Activated T-helper 1 cell treated with anti-CD3 and anti-CD28 coated beads, Interleukin-12 subunit alpha, Interleukin-12 subunit beta, Interleukin-2, Interleukin-4 antibody, amounts not matched to agents 30 ng/mL and 10 ng/mL and 1 ng/mL, durations not matched to agents 14 hours and 24 hours and 36 hours (primary cell): ENCODE measurements at places on chromosomes 7 and 10.
A peak's percentile ranks its signal among the peaks of the same experiment; 100 is the strongest.

- DNase-seq: no peak
These were observed 25.5 kb upstream of the RBM33 start for GRCh38 chr7:155618708-155619633.

GRCh38 chr10:37952043-37952755 lies 24.2 kb downstream of the ZNF25 start:
- DNase-seq: no peak

DNA sequence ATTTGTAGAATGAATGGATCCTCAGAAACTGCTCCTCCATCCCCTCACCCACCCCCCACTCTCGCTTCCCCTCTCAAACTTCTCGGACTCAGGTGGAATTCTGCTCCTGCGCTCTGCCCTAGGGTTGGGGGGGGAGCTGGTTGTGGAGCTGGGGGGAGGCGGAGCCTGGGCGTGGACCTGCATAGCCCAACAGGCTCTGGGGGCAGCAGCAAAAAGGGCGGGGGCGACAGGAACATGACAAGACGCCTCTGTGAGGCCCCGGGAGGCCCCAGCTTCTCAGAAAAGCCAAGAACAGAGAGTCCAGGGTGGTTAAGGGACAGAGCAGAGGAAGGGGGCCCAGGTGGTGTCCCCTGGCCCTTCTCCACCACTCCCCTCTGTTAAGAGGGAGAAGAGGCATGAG lies 3.5 kb downstream of the TSC22D4 start:
- no peak for DNase-seq

DNA sequence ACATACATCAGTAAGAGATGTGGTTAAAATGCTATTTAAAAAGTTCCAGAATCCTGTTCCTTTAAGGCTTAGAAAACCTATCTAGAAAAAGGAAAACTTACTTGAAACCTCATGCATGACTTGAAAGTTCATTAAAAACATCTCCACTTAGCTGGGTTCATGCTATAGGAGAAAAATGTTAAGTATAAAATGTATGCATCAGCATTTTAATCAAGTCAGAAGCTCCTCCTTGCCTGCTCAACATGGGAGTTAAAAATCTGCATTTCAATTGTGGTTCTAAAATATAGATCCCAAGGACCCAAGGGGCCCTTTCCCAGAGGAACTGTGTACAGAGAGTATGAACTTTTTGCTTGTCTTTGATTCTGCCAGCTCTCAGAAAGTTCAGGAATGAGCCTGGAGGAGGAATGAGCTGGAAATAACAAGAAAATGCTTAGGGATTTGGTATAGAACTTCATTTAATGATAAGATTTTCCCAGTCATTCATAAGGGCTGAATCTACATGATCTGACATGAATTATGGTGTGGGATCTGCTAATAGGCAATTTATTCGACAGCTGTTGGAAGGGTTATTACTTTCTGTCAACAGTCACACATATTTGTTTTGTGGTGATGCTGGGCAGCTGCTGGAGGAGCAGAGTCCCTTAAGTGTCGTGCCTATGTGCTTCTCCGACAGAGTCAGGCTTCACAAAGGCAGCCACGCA lies 85.6 kb upstream of the MTPN start:
- no peak for DNase-seq

DNA sequence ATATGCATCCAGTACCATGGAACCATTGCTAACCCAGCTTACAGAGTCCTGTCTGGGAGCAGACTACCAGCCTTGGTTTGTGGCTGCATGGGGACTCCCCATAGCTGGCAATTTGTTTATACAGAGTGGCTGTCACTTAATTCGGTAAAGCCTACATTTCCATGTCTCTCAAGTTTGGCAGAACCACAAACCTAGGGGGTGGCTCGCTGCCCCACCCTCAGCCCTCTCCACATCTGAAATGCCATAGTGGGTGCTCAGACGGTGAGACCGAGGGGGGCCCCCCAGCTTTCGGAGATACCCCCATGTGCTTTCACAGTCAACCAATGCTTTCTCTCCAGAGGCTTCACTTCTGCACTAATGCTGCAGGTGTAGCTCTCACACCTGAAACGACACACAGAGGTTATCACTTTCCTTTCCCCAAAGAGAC lies 75.5 kb upstream of the KAT6B start:
- DNase-seq: no peak

DNA sequence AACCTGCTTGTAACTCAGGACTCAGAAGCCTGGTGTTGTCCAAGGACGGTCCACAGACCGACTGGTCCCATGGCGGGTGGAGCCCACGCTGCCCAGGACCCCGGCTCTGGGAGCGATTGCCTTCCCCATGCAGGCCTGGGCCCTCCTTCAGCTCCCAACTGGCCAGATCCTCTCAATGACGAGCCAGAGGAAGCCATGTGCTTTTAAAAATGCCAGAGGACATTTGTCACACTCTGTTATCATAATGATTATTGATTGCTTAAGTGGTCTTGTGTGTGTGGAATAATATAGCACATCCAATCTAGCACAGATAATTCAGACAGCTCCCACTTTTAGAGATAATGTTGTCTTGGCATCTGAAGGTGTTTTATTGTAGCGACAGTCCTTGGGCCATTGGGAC lies 22.6 kb upstream of the OGDHL start:
- no peak for DNase-seq

GRCh38 chr7:134936893-134937510 lies 49.3 kb upstream of the AGBL3 start:
- DNase-seq: no peak

DNA sequence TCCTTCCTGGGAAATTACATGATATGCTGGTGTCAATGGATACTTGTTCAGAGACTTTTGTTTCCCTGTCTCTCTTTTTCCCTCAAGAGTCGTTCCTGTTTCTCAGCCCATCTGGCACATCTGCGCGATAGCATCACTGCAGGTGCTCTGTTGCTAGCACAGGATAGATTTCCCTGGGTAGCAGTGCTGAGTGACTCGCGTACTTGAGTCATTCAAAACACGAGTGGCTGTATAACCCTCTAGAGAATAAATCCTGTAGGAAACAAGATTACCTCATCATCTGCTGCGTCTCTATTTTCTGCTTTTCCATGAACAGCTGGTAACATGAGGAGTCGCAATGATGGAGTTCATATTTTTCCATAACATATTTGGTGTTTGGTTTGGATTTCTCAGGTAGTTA lies 452.0 kb upstream of the FZD8 start:
- no peak for DNase-seq

GRCh38 chr10:131681122-131681521 lies 219.7 kb upstream of the PPP2R2D start:
- DNase-seq: no peak

DNA sequence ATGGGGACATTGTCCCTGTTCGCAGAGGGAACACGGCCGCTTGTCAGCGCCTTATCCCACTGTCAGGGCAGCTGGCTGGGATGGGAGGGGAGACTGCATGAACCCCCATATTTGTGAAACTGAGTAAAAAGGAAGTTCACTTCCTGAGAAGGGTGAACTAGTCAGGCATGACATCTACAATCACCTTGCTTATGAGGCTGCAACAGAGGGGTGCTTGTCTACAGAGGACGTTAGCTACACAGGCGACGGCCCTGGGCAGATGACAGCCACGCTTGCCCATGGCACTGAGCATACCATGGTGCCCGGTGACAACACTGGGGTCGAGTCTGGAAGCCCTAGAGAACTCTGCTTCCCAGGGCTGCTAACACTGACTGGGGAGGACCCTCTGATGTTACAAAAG lies 46.0 kb upstream of the KDM7A start:
- DNase-seq: no peak

DNA sequence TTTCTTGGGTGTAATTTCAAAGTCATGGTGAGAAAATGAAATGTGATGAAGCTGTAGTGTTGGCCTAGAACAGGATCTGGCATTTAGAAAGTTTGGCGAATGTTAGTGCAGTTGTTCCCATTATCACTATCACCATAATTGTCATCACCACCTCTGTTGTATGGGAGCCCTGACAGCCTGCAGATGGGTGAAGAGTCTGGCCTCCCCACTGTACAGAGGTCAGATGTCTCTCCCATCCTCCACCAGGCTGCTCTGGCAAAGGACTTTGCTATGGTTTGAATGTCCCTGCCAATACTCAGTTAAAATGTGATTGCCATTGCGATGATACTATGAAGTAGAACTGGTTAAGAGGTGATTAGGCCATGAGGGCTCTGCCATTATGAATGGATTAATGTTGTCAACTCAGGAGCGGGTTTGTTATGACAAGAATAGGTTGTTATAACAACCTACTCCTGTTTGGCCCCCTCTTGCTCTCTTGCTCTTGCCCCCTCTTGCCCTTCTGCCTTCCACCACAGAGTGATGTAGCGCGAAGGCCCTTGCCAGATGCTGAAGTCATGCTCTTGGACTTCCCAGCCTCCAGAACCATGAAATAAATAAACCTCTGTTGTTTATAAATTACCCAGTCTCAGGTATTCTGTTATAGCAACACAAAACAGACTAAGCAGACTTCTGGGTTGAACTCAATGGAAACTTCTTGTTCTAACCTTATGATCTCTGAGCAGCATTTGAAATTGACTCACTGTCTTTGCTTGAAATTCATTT lies 90.0 kb downstream of the GRK5 start:
- no peak for DNase-seq

DNA sequence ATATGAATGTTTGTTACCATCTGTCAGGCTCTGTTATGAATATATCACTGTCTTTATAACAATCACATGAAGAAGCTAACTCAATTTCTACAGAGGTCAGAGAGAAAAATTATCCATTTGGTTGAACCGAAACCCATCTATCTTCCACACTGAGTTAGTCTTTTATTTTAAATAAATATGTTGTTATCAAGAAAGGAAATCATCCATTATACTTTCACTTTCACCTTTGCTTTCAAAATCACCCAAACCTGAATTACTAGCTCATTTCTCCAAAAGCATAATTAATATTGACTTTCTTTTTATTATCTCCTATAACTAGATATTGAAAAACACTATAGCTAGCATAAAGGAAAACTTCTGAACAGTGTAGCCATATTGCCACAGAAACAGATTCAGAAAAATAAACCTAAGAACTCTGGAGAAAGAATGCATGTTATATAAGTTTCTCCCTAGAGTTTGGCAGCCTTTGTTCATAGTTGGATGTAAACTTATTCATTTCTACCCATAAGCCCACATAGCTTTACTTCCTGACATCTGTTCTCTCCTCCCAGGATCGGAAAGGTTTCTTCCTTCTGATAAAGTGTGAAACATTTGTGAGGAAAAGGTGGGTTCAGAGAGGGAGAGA lies 66.0 kb downstream of the NPSR1 start:
- DNase-seq: no peak

DNA sequence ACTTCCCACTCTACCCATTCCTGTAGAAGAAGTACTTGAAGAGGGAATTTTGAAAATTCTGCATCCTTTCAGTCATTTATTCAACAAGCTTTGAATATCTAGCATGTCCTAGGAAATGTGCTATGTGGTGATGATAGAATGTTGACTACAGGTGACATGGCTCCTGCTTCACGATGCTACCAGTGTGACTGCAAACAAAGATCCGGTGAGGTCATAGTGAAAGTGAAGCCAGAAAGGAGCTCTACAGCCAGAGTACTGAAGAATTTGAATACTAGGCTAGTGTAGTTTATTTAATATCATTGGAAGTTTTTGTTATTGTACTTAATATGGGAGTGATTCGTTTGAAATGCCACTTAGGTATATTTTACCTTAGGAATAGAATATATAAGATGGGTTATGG lies 348.1 kb downstream of the TFEC start:
- DNase-seq: no peak

GRCh38 chr7:142557971-142558582 lies 191.2 kb upstream of the PRSS1 start:
- DNase-seq: peak; percentile 29

DNA sequence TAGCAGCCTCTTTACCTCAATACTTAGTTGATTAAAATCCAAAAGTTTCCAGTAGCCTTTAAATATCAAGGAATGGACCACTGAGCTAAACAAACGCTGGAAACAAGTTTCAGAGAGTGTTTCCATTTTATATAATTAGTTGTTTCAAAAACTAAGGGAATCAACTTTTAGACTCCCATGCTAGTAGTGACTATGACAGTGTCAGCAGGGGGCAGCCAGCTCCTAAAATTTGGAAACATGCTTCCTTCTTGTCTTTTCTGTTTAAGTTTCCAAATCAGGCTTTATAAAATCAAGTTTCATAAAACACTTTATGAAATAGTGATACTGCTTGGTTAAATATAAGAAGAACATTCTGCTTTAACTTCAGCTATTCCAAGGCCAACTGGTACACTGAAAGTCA lies 138.2 kb upstream of the TMEM229A start:
- no peak for DNase-seq
